ENCODE measurements at places on chromosomes 4 and X.

DNA sequence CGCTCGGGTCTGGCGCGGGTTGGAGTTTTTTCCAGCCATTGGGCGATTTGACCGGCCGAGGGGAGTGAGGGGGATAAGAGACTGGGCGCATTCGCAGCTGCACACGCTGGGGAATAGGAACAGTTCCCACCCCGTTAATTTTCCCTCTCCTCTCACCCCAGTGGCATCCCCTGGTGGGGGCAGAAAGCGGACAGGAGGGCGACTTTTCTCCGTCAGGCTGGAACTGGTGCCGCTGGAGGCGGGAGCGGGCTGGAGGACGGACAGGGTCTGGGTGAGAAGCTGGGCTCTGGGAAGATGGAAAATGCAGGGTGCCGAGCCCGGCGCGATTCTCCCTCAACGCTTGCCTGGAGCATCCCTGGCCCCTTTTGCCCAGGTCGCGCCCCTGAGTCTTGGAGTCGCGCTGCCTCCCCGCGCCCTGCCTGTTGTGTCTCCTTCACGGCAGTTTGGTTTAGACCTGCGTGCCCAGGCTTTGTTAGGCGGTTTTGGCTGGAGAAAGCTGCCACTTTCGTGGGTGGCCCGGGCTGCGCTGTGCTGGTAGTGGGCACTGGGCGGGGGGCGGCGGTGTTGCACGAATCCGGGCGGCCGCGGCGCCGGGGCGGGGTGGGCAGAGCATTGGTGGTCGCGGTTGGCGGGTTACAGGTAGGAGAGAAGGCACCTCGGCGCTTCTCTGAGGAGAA is 2.0 kb downstream of the ADGRL3 start:
- DNase-seq = no peak

- DNase-seq = no peak
Measured at GRCh38 chr4:139986106-139986505, 167.9 kb downstream of the MAML3 start.

GRCh38 chr4:2860391-2861348 is 17.0 kb downstream of the ADD1 start:
- DNase-seq = no peak

GRCh38 chrX:63932006-63932405 is 147.0 kb upstream of the ARHGEF9 start:
- no peak for DNase-seq

DNA sequence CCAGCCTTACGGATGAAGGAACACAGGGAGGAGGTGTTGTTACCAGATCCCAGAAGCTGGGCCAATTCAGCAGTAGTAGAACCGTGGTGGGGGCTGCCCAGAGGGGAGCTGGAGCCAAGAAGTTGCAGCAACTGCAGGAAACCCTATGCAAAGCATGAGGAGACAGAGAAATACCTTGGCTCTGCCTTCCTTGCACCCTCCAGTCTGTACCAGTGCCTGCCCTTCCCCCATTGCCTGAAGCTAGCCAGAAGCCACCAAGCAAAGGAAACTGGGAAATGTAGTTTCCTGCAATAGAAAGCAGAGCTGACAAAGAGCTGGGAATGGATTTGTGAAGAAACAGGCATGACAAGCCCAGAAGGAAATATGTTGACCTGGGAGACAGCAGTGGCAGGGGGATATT is 108.7 kb upstream of the FUNDC1 start:
- DNase-seq = no peak

GRCh38 chr4:24282446-24282845 is 301.9 kb downstream of the DHX15 start:
- DNase-seq = no peak

All from stimulated activated CD8-positive, alpha-beta memory T cell treated with anti-CD3 and anti-CD28 coated beads, Interleukin-12 subunit alpha, Interleukin-12 subunit beta, amount 100 ng/mL, for 1 hour (primary cell).